ENCODE measurements at places on chromosomes 3 and 15. TPM values are rescaled to one million over a fixed set of nuclear protein-coding genes. Genes with fewer than 3 reads are reported as not detected.

EPHB1 gene
- total RNA-seq, result 0.24 TPM

MED12L gene
- 0.41 TPM for total RNA-seq

RAD51 gene
- 23.7 TPM for total RNA-seq

ZNF860 gene
- 1.4 TPM for total RNA-seq

PIERCE2 gene
- 4.8 TPM for total RNA-seq

CLRN1 gene
- total RNA-seq, result not detected

Measured in A549 treated with dexamethasone at 1 μM for 4 hours (cell line).